ENCODE measurements at places on chromosomes 1 and 21. TPM values are rescaled to one million over a fixed set of nuclear protein-coding genes. Genes with fewer than 3 reads are reported as not detected.

DNA sequence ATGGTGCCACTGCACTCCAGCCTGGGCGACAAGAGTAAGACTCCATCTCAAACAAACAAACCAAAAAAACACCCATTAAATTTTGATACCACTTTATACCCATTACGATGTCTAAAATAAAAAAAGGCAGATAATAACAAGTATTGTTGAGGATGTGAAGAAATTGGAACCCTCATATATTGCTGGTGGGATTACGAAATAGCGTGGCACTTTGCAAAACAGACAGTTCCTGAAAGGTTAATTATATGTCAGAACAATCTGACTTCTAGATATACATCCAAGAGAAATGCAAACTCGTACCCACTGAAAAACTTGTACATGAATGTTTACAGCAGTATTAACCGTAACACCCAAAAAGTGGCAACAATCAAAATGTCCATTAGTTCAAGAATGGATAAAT, 70.3 kb downstream of the USP24 start:
- DNase-seq, result no peak

The C1orf210 gene
- total RNA-seq, result not detected

DNA sequence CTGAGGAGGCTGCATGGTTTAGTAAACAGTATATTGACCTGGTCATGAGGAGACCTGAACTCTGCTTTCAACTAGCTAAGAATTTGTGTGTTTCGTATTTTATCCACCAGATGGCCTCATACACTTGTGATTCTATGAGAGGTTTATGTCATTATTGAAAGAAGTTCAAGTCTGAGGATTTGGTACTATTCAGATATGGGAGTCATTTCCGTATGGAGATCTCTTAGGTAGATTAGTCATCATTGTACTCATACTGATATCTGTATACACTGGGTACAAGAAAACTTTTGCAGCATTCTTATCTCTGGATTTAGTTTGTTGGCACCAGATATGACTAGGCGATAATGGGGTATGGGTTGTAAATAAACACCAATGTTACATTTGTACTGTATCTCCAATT, 26.6 kb downstream of the ATF6 start:
- DNase-seq, result no peak

- no peak for DNase-seq
Observed at GRCh38 chr1:221806236-221806635, 64.3 kb upstream of the DUSP10 start.

The C1orf174 gene
- 12.6 TPM for total RNA-seq

Measured in Right ventricle myocardium superior (tissue), 1 donor.